ENCODE measurements at places on chromosomes 1 and 21.
A peak's percentile ranks its signal among the peaks of the same experiment; 100 is the strongest.

DNA sequence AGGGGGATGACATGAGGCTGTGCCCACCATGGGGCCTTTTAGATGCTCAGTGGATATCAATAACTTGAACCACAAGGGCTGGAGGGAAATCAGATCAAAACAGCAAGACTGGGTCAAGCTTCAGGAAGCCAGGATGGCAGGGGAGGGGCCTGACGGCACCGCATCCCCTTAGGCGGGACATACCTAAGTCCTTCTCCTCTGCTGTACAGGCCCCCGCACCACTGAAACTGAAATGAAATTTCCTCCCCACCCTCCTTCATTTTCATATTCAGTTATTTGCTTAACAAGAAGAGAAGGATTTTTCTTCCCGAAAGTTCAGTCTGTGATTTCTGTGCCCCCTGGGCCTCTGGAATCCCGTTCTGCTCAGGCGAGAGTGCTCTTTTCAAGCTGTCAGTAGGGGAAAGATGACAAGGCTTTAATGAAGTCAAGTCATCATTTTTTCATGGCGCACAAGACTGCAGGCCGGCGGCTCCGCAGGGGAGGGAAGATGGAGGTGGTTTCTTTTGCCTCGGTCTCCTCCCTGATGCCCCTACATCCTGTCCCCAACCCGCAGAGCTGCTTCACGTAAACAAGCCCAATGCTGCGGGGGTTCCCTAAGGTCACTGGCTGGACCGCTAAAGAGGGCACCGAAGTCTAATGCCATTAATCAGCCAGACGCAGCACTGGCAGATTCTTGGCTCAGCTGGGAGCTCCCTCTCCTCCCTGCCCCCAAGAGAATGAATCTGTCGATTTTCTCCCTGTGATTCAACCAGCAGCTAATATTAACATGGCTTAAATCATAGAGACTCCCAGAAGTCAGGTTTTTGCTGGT is 264.8 kb downstream of the C1orf94 start:
- DNase-seq = no peak

DNA sequence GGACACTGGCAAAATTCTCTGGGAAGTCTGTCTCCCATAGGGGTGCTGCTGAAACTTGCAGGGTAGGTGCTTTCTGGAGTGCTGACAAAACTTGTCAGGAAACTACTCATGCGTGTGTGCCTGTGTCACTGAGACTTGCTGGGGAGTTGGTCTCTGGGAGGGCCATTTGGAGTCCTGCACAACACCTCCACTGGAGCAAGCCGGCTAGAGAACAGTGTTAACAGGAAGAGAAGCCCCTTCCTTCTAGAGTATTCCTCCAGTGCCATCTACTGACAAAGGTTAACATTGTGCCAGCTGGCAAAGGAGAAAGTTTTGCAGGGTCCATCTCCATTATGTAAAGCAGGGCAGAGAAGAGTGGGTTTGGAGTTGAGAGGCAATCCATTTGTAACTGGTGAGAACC is 30.0 kb downstream of the ZMYM4 start:
- no peak for DNase-seq

GRCh38 chr1:85093644-85094043 is 45.3 kb upstream of the MCOLN3 start:
- DNase-seq = no peak

DNA sequence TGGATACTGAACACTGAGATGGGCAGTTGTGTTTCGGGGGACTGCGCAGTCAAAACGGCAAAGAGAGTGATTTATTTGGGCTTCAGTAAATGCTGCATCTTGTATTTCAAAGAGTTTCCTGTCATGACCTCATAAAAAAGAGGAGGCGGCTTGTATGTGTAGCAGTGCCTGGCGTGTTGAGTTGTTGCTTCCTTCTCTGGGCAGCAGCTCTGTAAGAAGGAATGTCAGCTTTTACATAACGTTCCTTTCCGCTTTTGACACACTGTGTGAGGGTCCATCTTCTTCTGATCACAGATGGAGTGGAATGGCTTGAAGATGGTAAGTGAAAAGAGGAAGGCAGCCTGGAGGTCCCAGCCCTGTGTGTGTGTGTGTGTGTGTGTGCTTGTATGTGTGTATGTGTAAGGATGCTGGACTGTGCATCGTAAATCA is 941 bp downstream of the ELAVL4 start:
- DNase-seq = no peak

DNA sequence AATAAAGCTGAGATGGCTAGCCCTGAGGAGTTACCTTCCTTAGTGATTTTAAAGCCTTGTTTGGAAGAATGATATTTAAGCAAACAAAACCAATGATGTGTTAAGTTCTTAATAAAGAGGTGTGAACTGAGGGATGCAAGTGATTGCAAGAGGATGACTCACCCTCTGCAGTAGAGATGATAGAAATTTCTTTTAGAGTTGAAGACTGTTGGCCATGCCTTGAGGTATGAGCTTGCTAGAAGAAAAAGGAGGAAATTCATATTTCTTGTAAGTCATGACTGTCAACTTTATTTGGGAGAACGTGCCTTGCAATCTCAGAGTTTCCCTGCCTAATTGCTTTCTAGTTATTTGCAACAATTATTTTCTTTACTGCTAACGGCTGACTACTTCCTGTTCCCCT is 94.7 kb downstream of the PLA2G4A start:
- DNase-seq = no peak

- DNase-seq = no peak
These were observed 341.7 kb downstream of the PCP4 start for GRCh38 chr21:40208948-40209345.

GRCh38 chr1:29884740-29885139 is 648.4 kb downstream of the PTPRU start:
- no peak for DNase-seq

DNA sequence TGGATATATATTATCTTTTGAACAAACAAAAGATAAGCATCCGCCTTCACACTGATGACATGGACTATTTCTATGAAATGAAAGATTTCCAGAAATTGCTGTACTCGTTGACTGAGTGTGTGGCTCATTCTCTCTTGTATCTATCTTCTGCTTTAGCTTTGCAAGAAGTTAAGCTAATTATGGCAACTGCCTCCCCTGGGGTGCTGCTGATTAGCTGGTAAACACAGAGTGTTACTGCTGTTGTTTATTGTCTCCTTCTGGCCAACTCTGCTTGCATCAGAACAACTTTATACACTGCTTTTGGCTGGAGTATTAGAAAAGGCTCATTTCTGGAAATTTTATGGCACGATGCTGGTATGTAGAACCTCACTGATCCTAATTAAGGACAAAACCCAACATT is 95.6 kb upstream of the SNX7 start:
- no peak for DNase-seq

DNA sequence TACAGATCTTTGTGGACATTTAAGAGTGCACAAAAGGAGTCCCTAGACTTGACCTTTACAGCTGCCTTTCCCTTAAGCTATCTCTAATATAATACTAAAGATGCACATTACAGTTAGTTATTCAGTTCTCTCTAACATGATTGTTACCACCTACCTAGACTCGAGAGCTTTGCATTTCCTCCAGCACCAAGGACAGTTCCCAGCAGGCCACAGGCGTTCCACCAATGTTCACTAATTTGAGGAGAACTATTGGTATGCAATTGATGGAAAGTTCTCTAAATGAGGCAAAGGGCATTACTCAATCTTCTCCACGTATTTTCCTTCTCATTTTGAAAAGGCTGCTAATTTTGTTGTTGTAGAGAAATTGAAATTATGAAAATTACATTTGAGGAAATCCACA is 5.4 kb upstream of the NTNG1 start:
- peak; percentile 4 for DNase-seq

GRCh38 chr1:29186252-29186651 is 4.6 kb upstream of the SRSF4 start:
- no peak for DNase-seq
